ENCODE measurements at places on chromosomes 7 and 10.

DNA sequence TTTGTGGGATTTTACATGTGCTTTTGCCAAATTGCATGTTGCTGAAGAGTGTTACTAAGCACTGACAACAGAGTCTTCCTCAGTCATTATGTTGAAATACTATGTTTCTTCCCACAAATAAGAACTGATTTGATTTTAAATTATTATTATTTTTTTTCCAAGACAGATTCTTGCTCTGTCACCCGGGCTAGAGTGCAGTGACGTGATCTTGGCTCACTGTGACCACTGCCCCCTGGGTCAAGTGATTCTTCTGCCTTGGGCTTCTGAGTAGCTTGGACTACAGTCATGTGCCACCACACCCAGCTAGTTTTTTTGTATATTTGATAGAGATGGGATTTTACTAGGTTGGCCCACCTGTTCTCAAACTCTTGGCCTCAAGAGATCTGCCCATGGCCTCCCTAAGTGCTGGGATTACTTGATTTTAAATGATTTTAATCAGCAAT, 42.3 kb downstream of the MINPP1 start:
- DNase-seq: no peak

GRCh38 chr7:53607961-53608360, 572.5 kb downstream of the POM121L12 start:
- DNase-seq: no peak

- peak; percentile 88 for DNase-seq
These were observed 73.9 kb upstream of the PDGFA start for GRCh38 chr7:593324-594115.

GRCh38 chr7:23067271-23067670, 38.3 kb upstream of the KLHL7 start:
- DNase-seq: no peak

DNA sequence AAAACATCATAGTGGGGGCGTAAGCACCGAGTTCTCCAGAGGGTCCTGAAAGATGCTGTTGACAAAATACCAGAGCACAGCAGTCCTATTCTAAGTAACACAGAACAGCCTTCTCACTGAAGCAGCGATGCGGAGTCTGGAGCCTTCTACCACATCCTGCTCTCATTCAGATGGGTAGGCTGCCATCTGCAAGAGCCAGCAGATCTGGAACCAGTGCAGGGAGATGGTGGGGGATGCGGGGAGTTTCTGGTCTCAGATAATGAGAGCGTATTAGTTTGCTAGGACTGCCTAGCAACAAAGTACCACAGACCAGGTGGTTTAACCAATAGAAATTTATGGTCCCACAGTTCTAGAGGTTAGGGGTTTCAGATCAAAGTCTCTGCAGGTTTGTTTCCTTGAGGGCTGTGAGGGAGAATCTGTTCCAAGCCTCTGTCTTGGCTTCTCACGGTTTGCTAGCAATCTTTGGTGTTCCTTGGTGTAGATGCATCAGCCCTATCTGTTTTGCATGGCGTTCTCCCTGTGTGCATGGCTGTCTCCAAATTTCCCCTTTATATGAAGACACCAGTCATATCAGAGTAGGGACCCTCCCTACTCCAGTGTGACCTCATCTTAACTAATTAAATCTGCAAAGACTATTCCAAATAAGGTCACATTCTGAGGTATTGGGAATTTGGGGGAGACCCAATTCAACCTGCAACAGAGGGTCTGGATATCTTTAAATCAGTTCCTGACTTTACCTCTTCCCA, 52.0 kb upstream of the STEAP1B start:
- DNase-seq: peak; percentile 89

- DNase-seq: no peak
These were observed 45.4 kb upstream of the JAZF1 start for GRCh38 chr7:28226003-28226402.

GRCh38 chr10:69721690-69722310, 79.9 kb upstream of the COL13A1 start:
- DNase-seq: no peak

- no peak for DNase-seq
These were observed 82.2 kb upstream of the NAMPT start for GRCh38 chr7:106367018-106367420.

DNA sequence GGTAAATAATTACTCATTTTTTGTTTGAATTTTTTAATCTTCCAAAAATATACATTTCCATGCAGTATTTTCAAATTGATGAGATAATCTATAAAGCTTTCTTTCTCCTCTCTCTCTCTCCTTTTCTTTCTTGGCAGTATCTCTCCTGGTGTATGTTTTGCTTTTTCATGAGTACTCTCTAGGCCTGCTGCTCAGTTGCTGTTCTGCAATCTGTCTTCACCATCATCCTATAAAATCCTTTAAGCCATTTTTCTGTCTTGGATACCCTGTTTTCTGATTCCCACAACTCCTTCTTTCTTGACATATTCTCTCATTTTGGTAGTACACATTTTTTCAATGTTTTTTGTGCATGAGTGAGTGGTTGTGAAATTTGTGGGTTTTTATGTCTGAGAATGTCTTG, 1558.1 kb upstream of the LRRTM3 start:
- DNase-seq: no peak

DNA sequence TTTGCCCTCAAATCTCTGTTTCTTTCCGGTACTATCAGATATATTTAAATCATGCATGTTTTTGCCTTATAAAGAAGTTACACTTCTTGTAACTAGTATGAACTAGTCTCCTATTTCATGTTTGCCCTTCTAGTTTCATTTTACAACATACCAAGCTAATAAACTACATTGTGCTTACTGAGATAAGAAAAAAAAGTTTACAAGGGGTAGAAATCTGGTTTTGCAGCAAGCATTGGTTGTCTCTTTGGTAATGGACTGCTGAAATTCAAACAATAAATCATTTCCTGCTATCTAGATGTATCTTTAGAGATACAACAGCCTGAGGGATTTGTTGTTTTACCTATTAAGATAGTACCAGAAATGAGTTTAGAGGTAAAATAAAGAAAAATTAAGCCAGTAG, 18.8 kb downstream of the PTTG1IP2 start:
- no peak for DNase-seq

DNA sequence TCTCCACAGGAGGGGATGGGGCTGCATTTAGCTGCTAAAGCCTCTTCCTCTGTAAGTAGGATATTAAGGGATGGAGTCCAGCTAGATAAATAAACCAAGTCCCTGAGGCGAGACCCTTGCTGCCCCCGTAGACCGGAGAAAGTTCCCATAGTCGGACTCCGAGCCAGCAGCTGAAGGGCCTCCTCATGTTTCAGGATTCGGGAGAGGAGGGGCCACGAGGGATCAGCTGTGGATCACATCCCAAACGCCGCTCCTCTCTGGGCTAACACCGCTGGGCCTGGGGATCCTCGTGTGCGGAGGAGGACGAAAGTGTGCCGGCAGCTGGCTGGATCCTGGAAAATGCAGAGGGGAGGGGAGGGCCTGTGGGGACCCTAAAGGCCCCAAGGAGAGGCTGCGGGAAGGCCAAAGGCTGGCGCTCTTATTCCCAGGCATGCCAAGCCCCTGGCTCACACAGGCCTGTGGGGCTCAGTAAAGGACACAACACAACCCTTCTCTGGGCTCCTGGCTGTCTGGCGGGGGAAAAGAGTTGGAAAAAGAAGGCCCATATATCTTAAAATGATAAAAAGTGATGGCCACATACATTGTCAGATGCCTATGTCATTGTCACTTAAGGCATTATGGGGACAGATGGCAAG, 82.5 kb upstream of the TMEM72 start:
- no peak for DNase-seq

DNA sequence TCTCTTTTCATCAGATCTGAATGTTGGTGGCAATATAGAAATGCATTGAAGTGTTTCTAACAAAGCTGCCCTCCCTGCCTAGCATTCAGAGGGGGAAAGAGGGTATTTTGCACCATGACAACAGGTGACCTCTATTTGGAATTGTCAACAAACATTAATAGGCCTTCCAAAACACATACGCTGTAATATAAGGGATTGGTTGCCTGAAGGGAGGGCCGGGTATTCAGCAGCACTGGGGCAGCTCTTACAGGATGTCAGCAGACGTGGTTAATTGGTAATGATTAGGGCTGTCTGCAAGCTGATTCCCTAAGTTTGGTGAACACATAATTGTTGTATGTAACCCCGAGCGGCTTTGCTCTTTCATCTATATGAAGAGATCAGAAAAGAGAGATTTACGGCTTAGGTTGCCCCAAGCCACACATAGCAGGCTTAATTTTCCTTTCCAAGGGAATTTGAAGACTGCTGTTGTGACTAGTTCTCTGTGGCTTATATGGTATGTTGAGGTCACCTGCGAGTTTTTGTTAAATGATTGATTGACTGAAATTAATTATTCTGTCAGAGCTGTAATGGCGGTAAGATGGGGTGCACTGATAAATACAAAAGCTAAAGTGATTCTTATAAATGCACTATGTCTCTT, 759.3 kb downstream of the LRMDA start:
- DNase-seq: no peak

DNA sequence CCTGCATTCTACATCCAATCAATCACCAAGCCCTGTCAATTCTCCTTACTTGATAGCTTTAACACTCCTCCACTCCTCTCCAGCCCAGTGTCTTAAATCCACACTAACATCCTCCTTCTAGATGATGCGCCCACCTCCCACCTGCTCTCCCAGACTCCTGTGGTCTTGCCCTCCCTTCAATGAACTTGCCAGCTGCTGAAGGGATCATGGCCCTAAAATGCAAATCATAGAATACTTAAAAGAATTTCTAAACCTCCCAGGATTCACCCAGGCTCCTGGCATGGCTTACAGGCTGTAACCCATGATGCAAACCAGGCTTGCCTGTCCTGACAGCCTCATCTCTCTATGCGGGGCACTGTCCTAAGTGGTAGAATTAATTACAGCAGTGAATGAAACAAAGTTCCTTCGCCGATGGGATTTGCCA, 43.6 kb downstream of the SYPL1 start:
- peak; percentile 46 for DNase-seq

- no peak for DNase-seq
These were observed 89.5 kb upstream of the SH2B2 start for GRCh38 chr7:102197161-102197560.

DNA sequence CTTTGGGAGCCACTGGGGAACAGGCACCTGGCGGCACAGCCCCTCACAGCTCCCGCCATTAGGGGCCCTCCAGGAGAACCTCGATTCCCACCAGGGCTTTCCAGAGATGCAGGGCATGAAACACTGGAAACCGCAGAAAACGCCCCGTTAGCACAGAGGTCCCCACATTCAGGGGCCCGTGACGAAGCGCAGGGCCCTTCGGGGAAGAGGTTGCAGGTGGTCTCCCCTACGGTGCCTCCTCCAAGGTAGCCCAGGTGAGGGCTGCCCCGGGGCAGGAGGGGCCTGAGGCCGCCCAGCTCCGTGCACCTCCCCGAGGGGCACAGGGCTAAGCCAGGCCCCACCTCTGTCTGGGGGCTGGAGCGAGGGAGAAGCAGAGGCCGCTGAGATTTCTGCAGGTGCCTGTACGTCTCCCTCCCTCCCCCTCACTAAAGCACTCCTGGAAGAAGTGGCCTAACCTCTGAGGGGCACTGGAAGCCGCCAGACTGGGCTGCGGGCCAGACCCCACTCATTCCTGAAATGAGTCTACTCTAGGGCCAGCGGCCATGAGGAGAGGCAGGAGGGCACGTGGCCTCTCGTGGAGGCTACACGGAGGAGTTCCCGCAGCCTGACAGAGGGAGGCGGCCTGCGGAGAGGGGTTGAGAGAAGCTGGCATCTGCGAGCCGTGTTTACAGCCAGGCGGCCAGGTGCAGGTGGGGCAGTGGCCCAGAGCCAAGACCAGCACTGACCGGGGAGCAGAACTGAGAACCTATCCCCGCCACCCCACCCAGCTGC, 6.9 kb downstream of the PDGFA start:
- DNase-seq: no peak

DNA sequence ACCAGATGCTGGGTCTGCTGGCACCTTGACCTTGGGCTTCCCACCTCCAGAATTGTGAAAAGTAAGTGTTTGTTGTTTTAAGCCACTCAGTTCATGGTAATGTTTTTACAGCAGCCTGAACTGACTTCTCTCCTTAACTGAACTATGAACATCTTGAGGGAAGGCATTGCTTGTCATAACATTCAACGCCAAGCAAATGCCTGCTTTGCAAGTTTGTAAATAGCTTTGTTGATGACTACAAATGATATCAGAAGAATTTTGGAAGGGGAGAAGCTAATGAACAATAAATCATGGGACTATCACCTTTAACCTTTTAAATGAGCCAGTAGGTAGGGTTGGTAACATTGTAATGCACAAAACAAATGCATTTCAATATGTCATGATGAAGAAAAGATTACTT, 402.4 kb upstream of the ADARB2 start:
- no peak for DNase-seq

DNA sequence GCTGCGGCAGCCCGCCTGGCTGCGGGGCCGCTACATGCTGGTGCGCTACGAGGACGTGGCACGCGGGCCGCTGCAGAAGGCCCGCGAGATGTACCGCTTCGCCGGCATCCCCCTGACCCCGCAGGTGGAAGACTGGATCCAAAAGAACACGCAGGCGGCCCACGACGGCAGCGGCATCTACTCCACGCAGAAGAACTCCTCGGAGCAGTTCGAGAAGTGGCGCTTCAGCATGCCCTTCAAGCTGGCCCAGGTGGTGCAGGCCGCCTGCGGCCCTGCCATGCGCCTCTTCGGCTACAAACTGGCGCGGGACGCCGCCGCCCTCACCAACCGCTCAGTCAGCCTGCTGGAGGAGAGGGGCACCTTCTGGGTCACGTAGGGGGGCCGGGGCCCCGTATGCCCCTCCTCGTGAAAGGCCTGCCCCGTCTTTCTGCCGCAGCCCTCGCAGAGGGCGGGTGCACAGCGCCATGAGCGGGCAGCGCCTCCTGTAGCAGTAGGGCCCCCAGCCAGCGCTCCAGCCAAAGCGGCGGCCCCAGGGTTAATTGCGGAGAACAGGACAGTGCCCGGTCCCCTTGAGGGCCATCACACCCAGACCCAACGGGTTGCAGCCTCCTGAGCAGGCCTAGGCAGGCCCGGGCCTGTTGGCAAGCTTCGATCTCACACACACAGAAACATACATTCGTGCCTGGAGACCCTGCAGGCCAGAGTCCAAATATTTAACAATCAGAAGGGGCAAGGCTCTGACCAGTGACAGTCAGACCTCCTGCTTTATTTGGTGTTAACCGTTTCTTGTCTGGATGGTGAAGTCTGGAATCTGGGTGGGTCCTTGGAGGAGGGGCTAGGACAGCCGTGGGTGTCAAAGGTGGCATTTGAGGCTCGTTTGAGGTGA, 44.1 kb downstream of the CHST3 start:
- DNase-seq: no peak

DNA sequence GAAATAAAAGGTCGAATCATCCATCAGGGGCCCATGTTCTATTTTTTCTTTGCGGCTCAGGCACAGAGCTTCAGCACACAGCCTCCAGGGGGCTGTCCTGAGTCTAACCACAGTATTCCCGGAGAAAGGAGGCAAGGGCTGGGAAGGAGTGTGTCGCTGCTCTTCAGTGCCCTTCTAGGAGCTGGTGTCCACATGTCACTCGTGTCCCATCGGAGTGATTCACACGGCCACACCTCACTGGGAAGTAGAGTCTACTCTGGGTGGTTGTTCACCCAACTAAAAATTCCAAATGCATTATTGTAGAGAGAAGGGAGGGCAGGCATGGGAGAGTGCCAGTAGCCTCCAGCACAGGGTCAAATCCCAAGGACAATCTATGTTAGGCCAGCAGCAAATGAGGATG, 114.8 kb upstream of the LANCL2 start:
- no peak for DNase-seq

- DNase-seq: no peak
These were observed 192.7 kb downstream of the KIF20B start for GRCh38 chr10:89894051-89894450.

- DNase-seq: no peak
These were observed 36.0 kb upstream of the ABCB4 start for GRCh38 chr7:87511510-87511909.

Measured in Jurkat, Clone E6-1 (cell line).